ENCODE measurements at places on chromosomes 6 and 20.

DNA sequence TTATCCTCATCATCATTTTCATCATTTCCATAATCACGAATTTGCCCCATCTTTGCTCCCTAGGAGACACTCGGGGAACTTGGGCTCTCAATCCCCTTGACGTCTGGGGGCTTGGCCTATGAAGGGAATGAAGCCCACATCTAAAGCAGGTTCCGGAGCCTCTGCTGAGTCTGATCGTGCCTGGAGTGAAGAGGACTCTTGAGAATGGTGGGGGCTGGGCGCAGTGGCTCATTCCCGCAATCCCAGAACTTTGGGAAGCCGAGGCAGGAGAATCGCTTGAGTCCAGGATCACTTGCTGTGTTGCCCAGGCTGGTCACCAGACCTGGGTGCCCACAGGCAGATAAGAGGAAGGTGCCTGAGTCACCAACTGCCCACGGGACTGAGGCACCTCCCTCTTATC is 114.5 kb downstream of the SYCP2 start:
- no peak for DNase-seq

- peak; percentile 70 for DNase-seq
Observed at GRCh38 chr20:52060794-52061714, 130.5 kb downstream of the ZFP64 start.

DNA sequence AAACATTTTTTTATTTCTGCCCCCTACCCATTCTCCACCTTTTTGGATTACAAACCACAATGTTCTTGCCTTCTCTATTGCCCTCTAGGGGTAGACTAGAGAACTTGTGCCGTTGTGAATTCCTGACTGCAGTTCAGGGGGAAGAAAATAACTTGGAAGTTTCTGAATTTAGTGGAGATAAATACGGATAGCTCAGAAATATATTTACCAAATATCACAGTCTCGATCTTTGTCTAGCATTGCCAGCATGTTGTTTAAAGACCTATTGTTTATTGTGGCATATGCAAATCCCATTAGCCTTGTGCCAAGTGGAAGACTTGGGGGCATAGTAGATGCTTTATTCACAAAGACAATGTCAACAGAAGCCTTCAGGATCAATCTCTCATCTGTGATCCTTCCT is 154.1 kb upstream of the MMS22L start:
- peak; percentile 10 for DNase-seq

- DNase-seq = no peak
Observed at GRCh38 chr6:101445527-101445926, 52.0 kb downstream of the GRIK2 start.

- no peak for DNase-seq
Observed at GRCh38 chr6:141492521-141493284, 640.0 kb upstream of the GJE1 start.

DNA sequence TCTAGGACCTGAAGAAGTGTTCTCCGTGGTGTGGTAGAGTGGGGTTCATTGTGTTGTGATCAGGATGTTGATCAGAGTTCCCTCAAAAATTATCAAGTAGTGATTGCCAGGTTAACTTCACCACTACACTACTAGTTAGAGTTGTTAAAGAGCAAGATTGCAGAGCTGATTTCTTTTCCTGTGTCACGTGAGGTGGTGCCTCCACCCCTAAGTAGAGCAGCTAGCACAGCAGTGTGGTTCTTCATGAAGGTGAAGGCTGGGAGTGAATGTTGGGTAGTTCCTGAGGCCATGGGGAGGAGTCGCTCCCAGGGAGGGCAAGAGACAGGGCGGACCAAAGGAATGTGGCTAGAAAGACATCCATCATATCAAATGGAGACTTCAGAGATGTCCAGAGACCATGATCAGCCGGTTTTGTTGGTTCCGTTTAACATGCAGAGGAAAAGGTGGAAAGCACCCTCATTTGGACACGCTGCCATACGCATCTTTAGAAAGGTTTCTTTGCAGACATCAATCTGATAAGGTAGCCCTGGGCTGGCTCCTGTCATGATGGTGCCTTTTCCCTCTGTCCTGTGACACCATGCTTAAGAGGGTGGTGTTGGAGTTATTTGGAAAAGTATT is 79.2 kb upstream of the IYD start:
- DNase-seq = no peak

DNA sequence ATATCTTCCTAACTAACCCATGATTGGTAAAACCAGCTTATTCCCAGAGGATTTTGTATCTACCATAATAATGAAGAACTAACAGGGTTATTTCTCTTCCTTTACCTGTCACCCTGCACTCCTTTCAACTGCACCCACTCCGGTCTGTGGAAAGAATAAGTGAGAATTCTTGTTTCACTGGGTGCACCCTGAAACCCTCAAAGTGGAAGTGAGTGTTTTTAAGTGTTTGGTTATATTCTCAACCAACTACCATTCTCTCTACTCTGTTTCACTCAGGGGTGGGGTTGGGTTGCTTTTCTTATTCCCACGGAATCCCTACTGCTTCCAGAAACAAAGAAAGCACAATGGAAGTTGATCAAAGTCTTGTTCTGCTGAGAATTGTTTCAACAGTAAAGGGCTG is 42.6 kb upstream of the KHDRBS2 start:
- no peak for DNase-seq

GRCh38 chr20:41147767-41148191 is 10.4 kb downstream of the PLCG1 start:
- DNase-seq = no peak

GRCh38 chr6:15065261-15065989 is 180.4 kb upstream of the JARID2 start:
- no peak for DNase-seq

DNA sequence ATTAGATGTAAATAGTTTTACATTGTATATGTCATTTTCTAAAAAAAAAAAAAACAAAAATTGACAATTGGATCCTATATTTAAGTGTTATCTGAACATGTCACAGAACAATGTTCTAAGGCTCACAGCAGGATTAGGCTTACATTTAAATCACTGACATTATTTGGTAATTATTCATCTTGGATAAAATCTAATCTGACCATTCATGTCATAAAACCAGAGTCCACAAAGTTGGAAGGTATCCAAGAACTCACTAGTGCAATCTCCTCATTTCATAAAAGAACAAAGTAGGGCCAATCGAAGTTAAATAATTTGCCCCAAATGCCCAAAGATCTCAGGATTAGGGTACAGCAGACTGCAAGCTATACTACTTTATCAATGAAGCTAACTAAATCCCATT is 73.0 kb downstream of the PDSS2 start:
- DNase-seq = no peak
